Cardiac muscle cell (in vitro differentiated cells and primary cell): ENCODE measurements at places on chromosomes 7 and 10. TPM values are rescaled to one million over a fixed set of nuclear protein-coding genes. Genes with fewer than 3 reads are reported as not detected.

The MOGAT3 gene
- not detected in 2 replicates for polyA plus RNA-seq

The SLC13A4 gene
- polyA plus RNA-seq, result 3.3 and 3.9 TPM in 2 replicates

The PDAP1 gene
- polyA plus RNA-seq, result 75.1 and 81.0 TPM in 2 replicates

The BET1 gene
- 43.1 and 46.4 TPM in 2 replicates for polyA plus RNA-seq

The ETV1 gene
- 93.7 and 116 TPM in 2 replicates for polyA plus RNA-seq
